Aorta (tissue), 5 donors: ENCODE measurements at places on chromosomes 3 and 15. TPM values are rescaled to one million over a fixed set of nuclear protein-coding genes. Genes with fewer than 3 reads are reported as not detected.

The PPIB gene
- total RNA-seq, result 395 TPM

The PLXND1 gene
- 358 TPM for total RNA-seq

The COL7A1 gene
- 5.4 TPM for total RNA-seq

The TTLL13 gene
- total RNA-seq, result not detected

The KCTD6 gene
- total RNA-seq, result 7.9 TPM

The TYRO3 gene
- 6.0 TPM for total RNA-seq

The SNX1 gene
- total RNA-seq, result 153 TPM

The ANKUB1 gene
- total RNA-seq, result not detected

The COX17 gene
- 43.6 TPM for total RNA-seq

The MUSTN1 gene
- total RNA-seq, result 86.6 TPM

The ZNF860 gene
- 0.65 TPM for total RNA-seq

The ILDR1 gene
- not detected for total RNA-seq

DNA sequence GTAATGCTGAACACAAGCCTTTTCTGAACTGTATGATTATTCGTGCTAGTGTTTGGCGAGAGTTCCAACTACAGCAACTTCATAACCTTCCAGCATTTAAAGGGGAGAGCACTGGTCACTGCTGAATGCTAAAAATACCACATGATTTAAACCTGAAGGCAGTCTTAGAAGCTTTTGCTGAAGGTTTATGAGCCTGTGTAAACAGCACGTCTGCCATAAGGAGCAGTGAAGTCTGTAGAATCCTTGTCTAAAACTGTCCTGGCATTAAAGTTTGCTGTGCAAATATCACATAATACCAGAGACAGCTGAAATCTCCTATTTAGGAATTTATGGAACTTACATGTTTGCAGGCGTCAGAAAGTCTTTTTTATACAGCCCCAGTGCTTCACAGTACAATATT lies 5.9 kb downstream of the SATB1 start:
- H3K27ac ChIP-seq, result no peak overlapping the region
- H3K4me1 ChIP-seq, result peaks cover 3% of the 10 kb centered on the region
- no peak overlapping the region for H3K4me3 ChIP-seq
- no peaks in the 10 kb centered on the region for H3K27me3 ChIP-seq
- H3K36me3 ChIP-seq, result no peaks in the 10 kb centered on the region
- DNase-seq, result no peak

- no peaks in the 10 kb centered on the region for H3K27me3 ChIP-seq
- H3K4me3 ChIP-seq, result no peak overlapping the region
- DNase-seq, result no peak
These were observed 4.2 kb downstream of the UBAP1L start for GRCh38 chr15:65110676-65111292.

DNA sequence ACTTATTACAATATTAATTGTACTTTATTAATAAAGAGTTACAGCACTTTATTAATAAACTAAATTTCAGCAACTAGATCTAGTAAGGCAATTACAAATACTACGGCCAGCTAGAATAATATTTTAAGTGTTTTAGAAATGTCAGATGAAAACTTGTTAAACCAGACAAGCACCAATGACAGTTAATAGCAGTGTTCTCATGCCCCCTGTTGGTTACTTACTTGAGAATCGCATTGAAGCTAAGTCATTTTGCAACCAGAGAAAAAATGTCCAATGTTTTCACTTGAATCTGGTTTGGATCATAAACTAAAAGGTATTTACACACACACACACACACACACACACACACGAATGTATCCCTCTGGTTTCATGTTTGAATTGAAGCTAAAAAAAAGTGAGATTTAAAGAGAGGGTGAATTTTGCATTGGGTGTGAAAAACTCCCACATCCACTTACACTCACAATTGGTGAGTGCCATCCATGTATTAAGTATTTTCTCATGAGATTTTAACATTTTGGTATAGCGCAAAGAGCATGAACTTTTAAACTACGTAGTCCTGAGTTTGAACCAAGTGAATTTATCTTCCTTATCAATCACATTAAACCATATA lies 347.7 kb downstream of the ZBBX start:
- DNase-seq, result no peak
- no peak overlapping the region for H3K27ac ChIP-seq
- H3K4me1 ChIP-seq, result no peaks in the 10 kb centered on the region
- no peaks in the 10 kb centered on the region for H3K36me3 ChIP-seq
- H3K4me3 ChIP-seq, result no peak overlapping the region
- H3K27me3 ChIP-seq, result no peaks in the 10 kb centered on the region

GRCh38 chr15:49155834-49156627 lies 632 bp upstream of the COPS2 start:
- H3K4me3 ChIP-seq, result peak overlapping the region; percentile 97
- no peaks in the 10 kb centered on the region for H3K27me3 ChIP-seq
- no peaks in the 10 kb centered on the region for H3K4me1 ChIP-seq
- DNase-seq, result peak; percentile 67
- H3K27ac ChIP-seq, result no peak overlapping the region

GRCh38 chr3:47635536-47635935 lies 56.9 kb upstream of the CSPG5 start:
- no peak overlapping the region for H3K27ac ChIP-seq
- H3K4me3 ChIP-seq, result no peak overlapping the region
- DNase-seq, result no peak

- peaks cover 7% of the 10 kb centered on the region for H3K36me3 ChIP-seq
- H3K27me3 ChIP-seq, result no peaks in the 10 kb centered on the region
- no peak for DNase-seq
- H3K4me3 ChIP-seq, result no peak overlapping the region
These were observed 49.1 kb downstream of the CCK start for GRCh38 chr3:42216931-42217333.

DNA sequence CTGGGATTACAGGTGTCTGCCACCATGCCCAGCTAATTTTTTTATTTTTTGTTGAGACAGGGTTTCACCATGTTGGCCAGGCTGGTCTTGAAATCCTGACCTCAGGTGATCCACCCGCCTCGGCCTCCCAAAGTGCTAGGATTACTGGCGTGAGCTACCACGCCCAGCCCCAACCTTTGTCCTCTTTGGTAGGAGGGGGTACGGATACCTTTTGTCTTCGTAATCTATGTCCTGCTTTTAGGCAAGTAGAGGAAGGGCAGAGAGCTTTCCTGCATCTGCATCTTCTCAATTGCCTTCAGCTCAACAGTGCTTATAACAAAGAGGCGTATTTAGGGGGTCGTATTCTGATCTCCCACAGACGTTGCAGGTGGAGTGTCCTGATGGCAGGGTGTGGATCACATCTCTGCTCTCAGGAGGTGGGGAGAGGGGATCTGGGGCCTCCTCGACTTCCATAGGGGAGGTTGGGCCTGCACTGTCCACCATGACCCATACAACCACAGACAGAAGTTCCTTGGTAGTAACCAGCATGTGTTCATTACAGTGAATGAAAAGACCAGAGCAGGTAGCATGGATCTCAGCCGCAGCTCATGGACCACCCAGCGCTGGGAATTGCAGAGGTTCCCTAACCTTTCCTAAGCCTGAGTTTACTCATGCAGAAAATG lies 21.4 kb upstream of the KCTD6 start:
- H3K27ac ChIP-seq, result no peak overlapping the region
- H3K4me1 ChIP-seq, result no peaks in the 10 kb centered on the region
- no peaks in the 10 kb centered on the region for H3K36me3 ChIP-seq

GRCh38 chr15:31303726-31304648 lies 22.6 kb upstream of the KLF13 start:
- H3K36me3 ChIP-seq, result no peaks in the 10 kb centered on the region
- DNase-seq, result no peak
- no peaks in the 10 kb centered on the region for H3K27me3 ChIP-seq

GRCh38 chr15:22952796-22953579 lies 27.2 kb downstream of the CYFIP1 start:
- H3K4me3 ChIP-seq, result no peak overlapping the region
- H3K27me3 ChIP-seq, result no peaks in the 10 kb centered on the region
- H3K27ac ChIP-seq, result peak overlapping the region; percentile 2
- DNase-seq, result no peak
- H3K4me1 ChIP-seq, result no peaks in the 10 kb centered on the region
- H3K36me3 ChIP-seq, result no peaks in the 10 kb centered on the region

- H3K4me3 ChIP-seq, result no peak overlapping the region
- no peaks in the 10 kb centered on the region for H3K4me1 ChIP-seq
- H3K27ac ChIP-seq, result no peak overlapping the region
- no peaks in the 10 kb centered on the region for H3K36me3 ChIP-seq
These were observed 43.4 kb upstream of the CLRN1 start for GRCh38 chr3:151015767-151016477.

GRCh38 chr3:18585004-18585968 lies 160.1 kb upstream of the SATB1 start:
- DNase-seq, result no peak
- no peaks in the 10 kb centered on the region for H3K4me1 ChIP-seq
- H3K27ac ChIP-seq, result no peak overlapping the region
- H3K36me3 ChIP-seq, result no peaks in the 10 kb centered on the region
- no peaks in the 10 kb centered on the region for H3K27me3 ChIP-seq

- no peak for DNase-seq
- H3K36me3 ChIP-seq, result no peaks in the 10 kb centered on the region
- no peaks in the 10 kb centered on the region for H3K4me1 ChIP-seq
- H3K27me3 ChIP-seq, result no peaks in the 10 kb centered on the region
- no peak overlapping the region for H3K27ac ChIP-seq
These were observed 34.5 kb downstream of the FANCI start for GRCh38 chr15:89278307-89278706.

DNA sequence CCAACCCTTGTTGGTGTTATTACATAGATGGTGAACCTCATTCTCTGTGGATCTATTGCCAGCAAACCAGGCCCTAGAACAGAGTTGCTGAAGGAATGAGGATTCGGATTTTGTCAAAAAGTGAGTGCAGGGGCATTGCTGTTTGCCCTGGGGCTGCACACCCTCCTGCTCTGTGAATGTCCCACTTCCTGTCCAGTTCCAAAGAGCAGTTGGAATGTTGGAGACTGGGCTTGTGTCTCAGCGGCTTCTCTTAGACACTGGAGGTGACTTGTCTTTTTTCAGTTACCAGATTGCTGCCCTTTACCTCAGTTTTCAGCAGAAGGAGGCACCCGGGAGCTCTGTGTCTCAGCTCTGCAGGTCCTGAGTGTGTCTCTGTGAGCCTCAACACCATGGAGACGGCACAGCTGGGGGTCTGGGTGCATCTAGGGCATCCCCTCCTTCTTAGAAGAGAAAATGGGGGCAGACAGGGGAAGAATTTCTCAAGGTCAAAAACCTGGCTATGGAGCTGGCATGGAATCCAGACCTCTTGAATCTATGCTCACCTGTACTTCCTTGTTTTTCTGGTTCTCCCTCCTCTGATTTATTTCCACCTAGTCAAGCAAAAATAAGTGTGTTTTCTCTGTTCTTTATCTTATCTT lies 46.3 kb downstream of the LIMD1 start:
- H3K27me3 ChIP-seq, result no peaks in the 10 kb centered on the region
- no peak overlapping the region for H3K27ac ChIP-seq
- DNase-seq, result no peak
- no peak overlapping the region for H3K4me3 ChIP-seq
- no peaks in the 10 kb centered on the region for H3K4me1 ChIP-seq

DNA sequence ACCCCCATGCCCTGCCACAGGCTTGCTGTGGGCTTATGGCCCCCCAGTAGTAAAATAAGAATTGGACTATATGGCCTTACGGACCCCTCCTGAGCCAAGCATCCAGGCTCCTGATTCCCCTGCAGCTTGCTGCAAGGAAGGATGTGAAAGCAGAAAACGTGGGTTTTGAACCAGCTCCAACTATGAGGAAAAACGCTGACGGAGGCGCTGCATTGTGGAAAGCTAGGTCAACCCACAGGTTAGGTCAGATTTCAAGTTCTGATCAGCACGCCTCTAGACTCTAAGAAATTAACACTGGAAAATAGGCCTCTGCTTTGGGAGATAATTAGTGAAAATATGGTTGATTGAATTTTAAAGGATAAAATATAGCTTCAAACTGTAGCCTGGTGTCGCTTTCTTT lies 195.4 kb upstream of the HES1 start:
- no peaks in the 10 kb centered on the region for H3K4me1 ChIP-seq
- no peaks in the 10 kb centered on the region for H3K27me3 ChIP-seq
- H3K4me3 ChIP-seq, result no peak overlapping the region
- DNase-seq, result no peak
- H3K27ac ChIP-seq, result no peak overlapping the region

DNA sequence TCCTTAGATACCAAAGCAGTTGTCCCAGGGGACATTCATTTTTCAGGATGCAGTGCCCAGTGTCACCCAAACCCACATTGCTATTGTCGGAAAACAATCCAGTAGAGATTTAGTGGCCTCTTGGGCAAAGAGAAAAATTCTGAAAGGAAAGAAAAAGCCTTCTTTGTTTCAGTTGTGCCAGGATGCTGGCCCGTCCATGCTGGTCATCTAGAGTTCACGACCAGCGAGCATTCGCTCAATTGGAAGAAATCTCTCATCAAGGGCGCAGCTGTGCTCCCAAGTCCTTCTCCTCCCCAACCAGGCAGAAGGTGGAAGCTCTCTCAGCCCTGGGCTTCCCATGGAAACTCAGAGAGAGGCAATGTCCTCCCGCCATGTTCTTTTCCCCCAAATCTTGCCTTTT lies 123.7 kb downstream of the MTHFS start:
- no peak overlapping the region for H3K27ac ChIP-seq
- no peaks in the 10 kb centered on the region for H3K4me1 ChIP-seq
- H3K4me3 ChIP-seq, result no peak overlapping the region

- no peak overlapping the region for H3K4me3 ChIP-seq
- H3K27ac ChIP-seq, result no peak overlapping the region
- no peaks in the 10 kb centered on the region for H3K36me3 ChIP-seq
- no peaks in the 10 kb centered on the region for H3K27me3 ChIP-seq
- DNase-seq, result no peak
These were observed 8.6 kb upstream of the TNFAIP8L3 start for GRCh38 chr15:51103330-51103729.

- no peaks in the 10 kb centered on the region for H3K36me3 ChIP-seq
- H3K27ac ChIP-seq, result no peak overlapping the region
- no peak overlapping the region for H3K4me3 ChIP-seq
- H3K4me1 ChIP-seq, result peaks cover 6% of the 10 kb centered on the region
- DNase-seq, result no peak
- no peaks in the 10 kb centered on the region for H3K27me3 ChIP-seq
These were observed 54.0 kb downstream of the DUT start for GRCh38 chr15:48385031-48385830.

DNA sequence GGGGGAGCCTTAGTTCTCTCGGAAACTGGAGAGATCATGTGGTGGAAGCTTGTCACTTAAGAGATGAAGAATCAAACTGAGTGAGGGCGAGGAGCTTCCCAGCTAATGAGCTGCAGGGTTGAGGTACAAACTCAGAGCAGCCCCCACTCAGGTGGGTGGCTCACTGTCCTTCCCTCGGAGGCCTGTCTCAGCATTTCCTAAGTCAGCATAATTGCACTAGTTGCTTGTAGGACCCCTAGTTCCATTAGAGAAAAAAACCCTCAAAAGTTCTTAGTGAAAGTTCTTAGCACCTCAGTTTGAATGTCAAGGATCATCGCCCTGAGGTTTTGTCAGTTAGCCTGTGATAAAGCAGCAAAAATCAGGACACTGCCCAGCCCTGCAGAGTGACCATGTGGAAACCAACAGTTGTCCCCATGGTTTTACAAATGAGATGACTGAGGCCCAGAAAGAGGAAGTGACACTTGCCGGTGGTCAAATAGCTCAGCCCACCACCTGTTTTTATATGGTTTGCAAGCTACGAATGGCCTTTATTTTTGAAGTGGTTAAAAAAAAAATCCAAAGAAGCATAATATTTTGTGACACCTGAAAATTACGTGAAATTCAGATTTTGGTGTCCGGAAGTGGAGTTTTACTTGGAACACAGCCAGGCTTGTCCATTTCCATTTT lies 11.9 kb downstream of the SMAD6 start:
- H3K4me3 ChIP-seq, result no peak overlapping the region
- H3K27me3 ChIP-seq, result no peaks in the 10 kb centered on the region
- no peak for DNase-seq
- H3K27ac ChIP-seq, result peak overlapping the region; percentile 77
- H3K36me3 ChIP-seq, result no peaks in the 10 kb centered on the region

- H3K4me1 ChIP-seq, result no peaks in the 10 kb centered on the region
- H3K36me3 ChIP-seq, result no peaks in the 10 kb centered on the region
- no peaks in the 10 kb centered on the region for H3K27me3 ChIP-seq
These were observed at the start of gene HDGFL3 for GRCh38 chr15:83207660-83208366. Gene HDGFL3 (minus strand): TSS chr15:83207823. CDS start chr15:83207414, 409 bp downstream.
